ENCODE measurements at places on chromosomes 16 and 17. TPM values are rescaled to one million over a fixed set of nuclear protein-coding genes. Genes with fewer than 3 reads are reported as not detected.

SOX15 gene
- 7.7 TPM for total RNA-seq

FAM20A gene
- 34.4 TPM for total RNA-seq

PRAC2 gene
- total RNA-seq = not detected

SHBG gene
- total RNA-seq = 1.5 TPM

PRR15L gene
- total RNA-seq = not detected

ABHD15 gene
- 2.5 TPM for total RNA-seq

RNF222 gene
- total RNA-seq = 0.09 TPM

ASB16 gene
- total RNA-seq = 0.90 TPM

GPS1 gene
- total RNA-seq = 164 TPM

KRTAP2-1 gene
- total RNA-seq = not detected

DNAH3 gene
- 0.24 TPM for total RNA-seq

KCNJ12 gene
- 0.29 TPM for total RNA-seq

ANTKMT gene
- total RNA-seq = 34.8 TPM

ALDH3A2 gene
- 94.2 TPM for total RNA-seq

OTOP3 gene
- not detected for total RNA-seq

PIPOX gene
- total RNA-seq = 30.1 TPM

CHST5 gene
- total RNA-seq = 0.11 TPM

ZDHHC1 gene
- 3.0 TPM for total RNA-seq

CACNA1H gene
- 43.3 TPM for total RNA-seq

Measured in H9 (cell line).